Stomach (tissue), 19 donors: ENCODE measurements at places on chromosomes 5 and 9. TPM values are rescaled to one million over a fixed set of nuclear protein-coding genes. Genes with fewer than 3 reads are reported as not detected.
A peak's percentile ranks its signal among the peaks of the same experiment; 100 is the strongest.

Gene ADAMTS12
- total RNA-seq: 0.14 TPM

Gene NEURL1B
- 10.5 TPM for total RNA-seq

Gene GARNL3
- 20.7 TPM for total RNA-seq

- H3K4me1 ChIP-seq: no peaks in the 10 kb centered on the region
- no peak overlapping the region for H3K4me3 ChIP-seq
- H3K36me3 ChIP-seq: no peaks in the 10 kb centered on the region
Observed at GRCh38 chr5:58751222-58751837, 168.5 kb downstream of the RAB3C start.

DNA sequence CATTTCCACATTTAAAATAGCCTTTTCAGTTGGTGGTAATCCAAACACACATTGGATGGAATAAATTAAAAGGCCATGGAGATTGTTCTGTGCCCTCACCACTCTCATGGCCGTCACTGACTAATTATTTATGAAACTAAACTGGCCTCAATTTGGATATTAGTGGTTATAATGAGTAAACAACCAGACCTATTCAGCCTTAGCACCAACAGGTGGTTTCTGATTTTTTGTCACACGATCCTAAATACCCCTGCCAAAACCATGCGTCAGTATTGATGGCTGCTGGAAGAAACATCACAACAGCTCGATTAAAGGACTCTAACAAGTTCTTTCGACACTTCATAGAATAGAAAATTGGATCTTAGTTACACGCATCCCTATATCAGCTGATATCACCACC, 276.0 kb upstream of the DAP start:
- DNase-seq: no peak
- no peaks in the 10 kb centered on the region for H3K4me1 ChIP-seq
- H3K4me3 ChIP-seq: no peak overlapping the region
- no peak overlapping the region for H3K27ac ChIP-seq

- no peaks in the 10 kb centered on the region for H3K36me3 ChIP-seq
- H3K27ac ChIP-seq: no peak overlapping the region
- no peak for DNase-seq
- H3K27me3 ChIP-seq: no peaks in the 10 kb centered on the region
- peaks cover 14% of the 10 kb centered on the region for H3K4me1 ChIP-seq
Observed at GRCh38 chr9:130144703-130145102, 27.5 kb upstream of the NCS1 start.

DNA sequence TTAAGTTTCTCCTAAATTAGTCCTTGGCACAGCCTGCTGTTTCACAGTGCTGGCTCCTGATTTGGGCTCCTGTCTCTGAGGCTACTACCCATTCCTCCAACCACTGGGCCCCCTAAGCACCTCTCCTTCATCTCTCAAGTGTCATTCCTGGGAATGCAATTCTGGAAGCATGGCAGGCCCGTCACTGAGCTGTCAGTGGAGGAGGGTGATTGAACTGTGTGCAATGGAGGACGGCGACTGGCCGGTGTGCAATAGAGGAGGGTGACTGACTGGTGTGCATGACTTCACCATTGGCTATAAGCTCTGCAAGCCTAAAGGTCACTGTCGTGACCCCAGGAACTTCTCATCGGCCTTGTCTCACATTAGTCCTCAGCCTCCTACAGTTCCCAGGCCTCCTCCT, 12.4 kb upstream of the IL17B start:
- no peaks in the 10 kb centered on the region for H3K27me3 ChIP-seq
- peaks cover under 1% of the 10 kb centered on the region for H3K4me1 ChIP-seq
- no peak for DNase-seq
- H3K27ac ChIP-seq: peak overlapping the region; percentile 87

DNA sequence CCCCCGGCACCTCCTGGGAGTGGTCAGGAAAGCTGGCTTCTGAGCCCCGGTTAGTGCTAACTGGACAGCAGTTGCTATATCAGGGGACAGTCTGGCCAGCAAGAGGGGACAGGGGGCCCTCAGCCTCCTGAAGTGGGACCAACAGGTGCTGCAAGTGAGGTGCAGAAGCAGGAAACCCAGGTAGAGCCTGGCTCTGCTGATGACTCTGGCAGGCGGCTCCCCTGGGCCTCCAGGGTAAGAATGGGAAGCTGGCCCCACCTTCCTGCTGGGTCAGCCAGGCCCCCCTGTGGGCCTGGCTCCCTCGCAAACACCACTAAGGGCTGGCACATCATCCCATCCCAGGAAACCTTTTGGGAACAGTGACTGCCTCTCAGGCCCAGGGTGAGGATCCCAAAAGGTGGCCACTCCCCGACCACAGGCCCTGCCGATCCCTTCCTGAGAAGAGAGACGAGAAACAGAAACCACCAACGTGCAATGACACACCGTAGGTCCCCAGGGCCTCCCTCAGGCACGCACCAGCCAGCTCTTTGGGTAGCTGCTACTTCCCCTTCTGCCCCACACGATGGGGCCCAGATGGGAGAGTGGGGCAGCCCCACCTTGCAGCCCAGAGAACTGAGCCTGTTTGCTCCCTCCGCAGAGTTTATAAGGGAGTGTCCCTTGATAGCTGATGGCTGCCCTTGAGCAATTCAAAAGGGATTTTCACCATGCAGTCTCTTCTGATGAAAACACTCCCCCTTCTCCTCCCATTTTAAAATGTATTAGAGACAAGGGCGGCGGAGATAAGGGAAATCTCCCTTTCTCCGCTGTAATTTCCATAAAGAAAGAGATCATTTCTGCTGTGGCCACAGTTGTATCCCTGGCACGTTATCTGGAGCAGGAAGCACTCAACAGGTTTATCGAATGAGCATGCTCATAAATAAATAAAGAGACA, 76.8 kb downstream of the STK10 start:
- DNase-seq: peak; percentile 69
- peak overlapping the region; percentile 38 for H3K4me3 ChIP-seq
- H3K27me3 ChIP-seq: no peaks in the 10 kb centered on the region
- peaks cover 5% of the 10 kb centered on the region for H3K36me3 ChIP-seq

DNA sequence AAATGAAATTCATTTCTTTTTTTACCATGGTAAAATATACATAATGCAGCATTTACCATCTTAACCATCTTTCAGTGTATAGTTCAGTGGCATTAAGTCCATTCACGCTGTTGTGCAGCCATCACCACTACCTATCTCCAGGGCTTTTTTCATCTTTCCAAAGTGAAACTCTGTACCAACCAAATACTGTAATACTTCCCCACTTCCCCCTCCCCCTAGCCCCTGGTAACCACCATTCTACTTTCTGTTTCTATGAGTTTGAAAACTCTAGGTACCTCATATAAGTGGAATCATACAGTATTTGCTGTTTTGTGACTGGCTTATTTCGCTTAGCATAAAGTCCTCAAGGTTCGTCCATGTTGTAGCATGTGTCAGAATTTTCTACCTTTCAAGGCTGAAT, 23.4 kb downstream of the SPAAR start:
- H3K4me3 ChIP-seq: no peak overlapping the region
- no peak overlapping the region for H3K27ac ChIP-seq
- no peak for DNase-seq

DNA sequence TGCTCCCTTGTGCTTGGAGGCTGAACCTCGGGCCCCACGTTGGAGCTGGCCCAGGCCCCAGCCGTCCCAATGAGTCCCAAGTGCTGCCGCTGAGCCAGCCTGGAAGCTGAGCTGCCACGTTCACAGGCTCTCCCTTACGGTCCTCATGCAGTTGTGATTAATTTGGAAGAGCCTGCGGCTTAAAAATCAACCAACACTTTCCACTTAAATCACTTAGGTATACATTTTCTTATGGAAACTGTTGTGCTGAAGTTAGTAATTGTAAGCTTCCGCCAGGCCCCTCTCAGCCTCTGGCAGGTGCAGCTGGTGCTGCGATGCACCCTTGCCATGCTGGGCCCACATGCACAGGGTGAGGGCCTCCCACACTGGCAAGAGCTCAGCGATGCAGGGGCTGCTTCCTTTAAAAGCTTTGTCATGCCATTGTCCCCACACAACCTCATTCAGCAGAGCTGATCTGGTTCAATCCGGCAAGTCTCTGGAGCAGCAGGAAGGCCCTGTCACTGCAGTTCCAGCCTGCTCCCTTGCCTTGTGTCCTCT, 61.0 kb downstream of the IPPK start:
- no peak for DNase-seq
- no peaks in the 10 kb centered on the region for H3K27me3 ChIP-seq
- H3K36me3 ChIP-seq: peaks cover 32% of the 10 kb centered on the region
- H3K4me3 ChIP-seq: no peak overlapping the region
